ENCODE measurements at places on chromosomes 7 and 10.

DNA sequence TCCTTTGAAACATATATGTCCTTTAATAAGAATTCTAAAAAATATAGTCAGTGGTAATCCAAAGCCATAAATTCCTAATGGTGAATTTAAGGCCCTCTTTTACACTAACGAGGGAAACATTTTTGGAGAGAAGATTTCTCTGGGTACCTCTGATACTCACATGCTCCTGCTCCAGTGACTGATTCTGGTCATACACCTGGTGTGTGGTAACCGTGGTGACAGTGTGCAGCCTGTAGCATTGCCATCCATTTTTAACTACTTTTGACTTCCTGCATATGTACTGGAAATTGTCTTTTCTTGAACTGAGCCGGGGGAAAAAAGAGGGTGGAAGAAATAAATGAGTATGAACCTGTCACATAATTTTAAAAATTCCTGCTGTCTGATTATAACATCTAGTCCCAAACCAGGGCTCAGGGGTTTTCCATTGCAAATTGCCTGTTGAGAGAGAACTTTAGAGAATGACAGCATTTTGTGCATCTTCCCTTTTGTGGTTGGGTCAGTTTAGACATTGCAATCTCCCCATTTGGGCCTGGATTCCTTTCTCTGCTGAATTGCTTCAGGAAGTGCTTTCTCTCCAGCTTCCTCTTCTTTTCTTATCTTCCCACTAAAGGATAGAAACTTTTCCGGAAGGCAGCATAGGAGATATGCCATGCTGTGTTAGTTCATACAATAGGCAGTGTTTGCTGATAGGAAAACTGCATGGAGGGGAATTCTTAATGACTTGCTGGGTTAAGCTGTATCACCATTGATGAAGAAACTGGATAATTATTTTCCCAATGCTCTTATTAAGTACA, 125.5 kb downstream of the GRM3 start:
- no peak overlapping the region for H3K4me3 ChIP-seq
- no peaks in the 10 kb centered on the region for H3K36me3 ChIP-seq
- peak overlapping the region; percentile 22 for H3K27ac ChIP-seq
- H3K4me1 ChIP-seq, result peaks cover 14% of the 10 kb centered on the region

GRCh38 chr7:17521437-17521836, 223.0 kb downstream of the AHR start:
- no peaks in the 10 kb centered on the region for H3K27me3 ChIP-seq
- no peak for DNase-seq
- no peak overlapping the region for H3K4me3 ChIP-seq
- H3K36me3 ChIP-seq, result no peaks in the 10 kb centered on the region
- no peaks in the 10 kb centered on the region for H3K4me1 ChIP-seq
- no peak overlapping the region for H3K27ac ChIP-seq

GRCh38 chr7:20412032-20412431, 81.3 kb downstream of the ITGB8 start:
- H3K4me3 ChIP-seq, result no peak overlapping the region
- no peak for DNase-seq
- H3K27ac ChIP-seq, result no peak overlapping the region
- H3K4me1 ChIP-seq, result no peaks in the 10 kb centered on the region

DNA sequence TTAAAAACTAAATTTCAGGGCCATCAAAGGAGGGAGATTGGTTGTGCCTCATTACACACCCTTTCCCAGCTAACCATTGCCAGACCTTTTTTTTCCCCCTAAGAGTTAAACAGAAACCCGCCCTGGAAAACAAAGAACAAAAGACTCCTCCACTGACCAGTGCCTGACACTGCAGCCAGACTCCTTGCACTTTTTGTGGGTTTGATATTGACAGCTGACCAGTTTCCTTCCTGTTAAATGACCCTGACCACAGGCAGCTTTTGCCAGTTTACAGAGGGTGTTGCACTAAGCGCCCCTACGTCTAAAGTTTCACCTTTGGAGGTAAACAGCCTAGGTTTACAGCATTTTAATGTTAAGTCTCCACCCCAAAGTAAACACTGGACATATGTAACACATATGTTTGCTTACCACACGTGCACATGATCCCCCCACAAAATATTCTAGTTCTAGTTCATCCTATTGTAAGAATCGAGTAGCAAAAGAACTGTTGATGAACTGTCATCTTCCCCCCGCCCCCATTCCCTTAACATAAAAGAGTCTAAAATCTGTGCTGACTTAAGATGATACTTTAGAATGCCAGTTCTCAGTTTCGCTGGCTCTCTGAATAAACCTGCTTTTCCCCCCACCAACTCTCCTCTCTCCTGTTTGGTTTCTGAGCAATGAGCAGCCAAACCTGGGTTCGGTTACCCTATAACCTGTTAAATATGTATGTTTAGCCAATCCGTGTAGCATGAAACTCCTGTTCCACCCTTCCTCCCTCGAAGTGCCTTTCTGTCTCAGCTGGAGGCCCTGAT, 38.0 kb downstream of the FOXI2 start:
- peak overlapping the region; percentile 60 for H3K27ac ChIP-seq
- DNase-seq, result peak; percentile 86
- no peaks in the 10 kb centered on the region for H3K27me3 ChIP-seq
- H3K36me3 ChIP-seq, result no peaks in the 10 kb centered on the region
- peaks cover 40% of the 10 kb centered on the region for H3K4me1 ChIP-seq

DNA sequence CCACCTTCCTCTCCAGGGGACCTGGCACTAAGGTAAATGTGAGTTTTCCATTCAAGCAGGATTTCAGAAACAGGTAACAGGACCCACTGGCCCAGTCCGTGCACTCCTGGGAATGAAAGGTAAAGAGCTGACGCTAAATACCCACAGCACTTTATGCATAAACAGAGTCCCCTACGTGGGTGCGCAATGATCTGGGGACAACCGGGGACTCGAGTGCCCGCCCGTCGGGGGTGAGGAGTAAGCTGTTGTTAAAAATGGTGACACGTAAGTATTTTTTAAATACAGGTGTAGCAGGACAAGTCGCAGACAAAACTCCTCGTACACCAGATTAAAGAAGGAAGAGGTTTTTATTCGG, 47.2 kb upstream of the PPP2R2D start:
- no peak overlapping the region for H3K4me3 ChIP-seq
- H3K27ac ChIP-seq, result no peak overlapping the region
- peaks cover 33% of the 10 kb centered on the region for H3K27me3 ChIP-seq
- no peaks in the 10 kb centered on the region for H3K4me1 ChIP-seq
- DNase-seq, result no peak

- H3K27me3 ChIP-seq, result no peaks in the 10 kb centered on the region
- peaks cover 18% of the 10 kb centered on the region for H3K4me1 ChIP-seq
- DNase-seq, result no peak
- no peak overlapping the region for H3K27ac ChIP-seq
- H3K36me3 ChIP-seq, result no peaks in the 10 kb centered on the region
Measured at GRCh38 chr7:20035279-20035875, 181.8 kb downstream of the MACC1 start.

- H3K4me1 ChIP-seq, result 0 out of 2 replicates have a peak, but pooled peaks cover 3% of the 10 kb centered on the region
- DNase-seq, result no peak
- H3K27me3 ChIP-seq, result no peaks in the 10 kb centered on the region
- H3K27ac ChIP-seq, result no peak overlapping the region
Measured at GRCh38 chr10:5317547-5318107, 47.1 kb upstream of the UCN3 start.

DNA sequence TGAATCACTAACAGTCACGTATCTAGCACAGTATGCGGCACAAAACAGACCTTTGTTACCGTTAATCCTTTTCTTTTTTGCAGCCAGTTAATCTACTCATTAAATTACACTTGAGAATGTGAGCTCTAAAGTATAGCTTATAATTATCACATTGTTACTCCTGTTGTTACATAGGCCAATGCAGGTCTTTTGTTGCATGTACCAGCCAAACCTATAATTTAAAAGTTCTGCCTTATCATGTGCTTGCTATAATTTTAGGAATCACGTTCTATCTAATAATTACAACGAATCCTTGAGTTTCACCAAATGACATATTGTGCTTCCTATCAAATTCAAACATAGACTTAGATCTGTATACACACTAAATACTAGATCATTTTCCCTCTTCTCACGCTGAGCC, 245.1 kb downstream of the DGKI start:
- no peaks in the 10 kb centered on the region for H3K4me1 ChIP-seq
- no peaks in the 10 kb centered on the region for H3K27me3 ChIP-seq
- H3K4me3 ChIP-seq, result no peak overlapping the region
- DNase-seq, result no peak
- no peaks in the 10 kb centered on the region for H3K36me3 ChIP-seq

- DNase-seq, result peak; percentile 64
- no peaks in the 10 kb centered on the region for H3K36me3 ChIP-seq
- H3K4me3 ChIP-seq, result peak within 1 kb of the TSS; percentile 63
- no peaks in the 10 kb centered on the region for H3K27me3 ChIP-seq
- no peaks in the 10 kb centered on the region for H3K4me1 ChIP-seq
Measured at GRCh38 chr10:59362144-59362958, at the start of gene FAM13C. FAM13C (minus strand) TSS chr10:59362549; CDS start chr10:59362460, 89 bp downstream.

- H3K27me3 ChIP-seq, result no peaks in the 10 kb centered on the region
- no peak for DNase-seq
- peak overlapping the region; percentile 61 for H3K27ac ChIP-seq
- peaks cover 59% of the 10 kb centered on the region for H3K4me1 ChIP-seq
- H3K4me3 ChIP-seq, result no peak overlapping the region
Measured at GRCh38 chr7:105131890-105132289, 117.9 kb downstream of the KMT2E start.

GRCh38 chr7:117163101-117163500, 159.8 kb downstream of the WNT2 start:
- no peak overlapping the region for H3K27ac ChIP-seq
- H3K36me3 ChIP-seq, result no peaks in the 10 kb centered on the region
- no peaks in the 10 kb centered on the region for H3K27me3 ChIP-seq
- no peak for DNase-seq
- no peak overlapping the region for H3K4me3 ChIP-seq

- no peaks in the 10 kb centered on the region for H3K36me3 ChIP-seq
- peak overlapping the region; percentile 21 for H3K27ac ChIP-seq
Measured at GRCh38 chr10:18400201-18400905, 251.0 kb downstream of the NSUN6 start.

DNA sequence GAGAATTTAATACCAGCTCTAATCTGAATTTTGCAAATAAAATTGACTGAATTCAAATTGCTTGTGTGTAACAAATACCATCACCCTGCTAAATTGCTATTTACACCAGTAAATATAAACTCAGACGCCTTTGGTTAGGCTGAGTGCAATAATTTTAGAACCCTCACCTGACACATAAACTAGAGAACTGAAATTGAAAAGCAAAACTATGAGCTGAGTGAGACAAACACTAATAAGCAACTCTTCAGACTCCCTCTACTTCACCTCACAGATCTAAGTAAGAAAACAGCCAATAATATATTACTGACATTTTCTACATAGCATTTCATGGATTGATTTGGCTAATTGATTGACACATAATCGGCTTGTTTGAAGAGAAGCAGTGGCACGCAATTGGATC, 621.2 kb downstream of the REEP3 start:
- peak; percentile 48 for DNase-seq
- peak overlapping the region; percentile 61 for H3K27ac ChIP-seq
- no peaks in the 10 kb centered on the region for H3K36me3 ChIP-seq
- H3K4me1 ChIP-seq, result peaks cover 26% of the 10 kb centered on the region
- H3K4me3 ChIP-seq, result peak overlapping the region; percentile 34
- H3K27me3 ChIP-seq, result no peaks in the 10 kb centered on the region

DNA sequence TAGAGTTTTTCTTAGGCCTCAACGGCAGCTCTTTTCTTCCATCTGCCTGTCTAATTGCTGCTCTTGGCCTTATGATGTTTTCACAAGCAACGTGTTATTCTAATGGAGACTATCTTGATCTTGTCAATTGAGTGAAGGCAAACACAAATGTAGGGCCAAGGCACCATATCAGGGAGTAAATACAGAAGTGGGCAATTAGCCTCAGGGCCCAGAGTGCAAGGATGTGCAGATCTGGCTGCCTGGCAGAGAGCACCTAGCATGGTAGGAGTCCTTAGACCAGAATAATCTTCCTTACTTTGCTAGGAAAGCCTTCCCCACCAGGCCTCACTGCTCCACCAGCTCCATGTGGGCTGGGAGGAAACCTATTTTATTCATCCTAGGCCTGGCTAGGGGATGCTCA, 590.9 kb downstream of the LRMDA start:
- no peak for DNase-seq
- H3K4me1 ChIP-seq, result no peaks in the 10 kb centered on the region

DNA sequence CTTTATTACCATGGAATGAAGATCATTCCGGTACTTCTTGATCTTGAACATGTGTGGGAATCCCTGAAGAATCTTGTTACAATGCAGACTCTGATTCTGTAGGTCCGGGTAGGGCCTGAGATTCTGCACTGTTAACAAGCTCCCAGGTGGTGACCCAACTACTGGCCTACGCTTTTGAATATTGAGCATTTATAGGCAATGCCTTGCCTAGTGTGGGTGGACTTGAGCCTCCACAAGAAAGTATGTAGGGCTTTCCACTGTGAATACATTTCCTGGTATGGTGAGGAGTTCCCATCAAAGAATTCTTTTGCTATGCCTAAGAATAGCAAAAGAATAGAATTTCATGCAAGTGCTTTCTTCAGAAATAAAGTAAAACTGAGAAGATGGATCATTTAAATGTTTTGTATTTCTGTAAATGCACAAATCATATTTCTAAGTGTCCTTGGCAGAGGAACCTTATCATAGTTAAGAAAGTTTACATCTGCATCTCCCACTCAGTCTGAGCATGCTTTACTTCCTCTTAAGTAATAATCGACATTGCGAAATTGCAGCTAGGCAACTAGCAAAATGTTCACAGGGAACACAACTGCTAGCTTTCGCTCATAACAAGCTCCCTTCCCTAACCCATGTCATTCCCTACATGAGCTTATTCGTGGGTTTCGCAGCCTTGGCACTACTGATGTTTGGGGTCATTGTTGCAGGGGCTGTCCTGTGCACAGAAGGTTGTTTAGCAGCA, 71.4 kb downstream of the AHR start:
- no peaks in the 10 kb centered on the region for H3K4me1 ChIP-seq
- H3K27ac ChIP-seq, result no peak overlapping the region
- DNase-seq, result no peak
- H3K36me3 ChIP-seq, result no peaks in the 10 kb centered on the region
- no peak overlapping the region for H3K4me3 ChIP-seq
- no peaks in the 10 kb centered on the region for H3K27me3 ChIP-seq

GRCh38 chr7:28726555-28726954, 231.6 kb downstream of the TRIL start:
- no peaks in the 10 kb centered on the region for H3K36me3 ChIP-seq
- H3K27me3 ChIP-seq, result no peaks in the 10 kb centered on the region
- no peak overlapping the region for H3K4me3 ChIP-seq
- H3K27ac ChIP-seq, result no peak overlapping the region
- DNase-seq, result no peak

DNA sequence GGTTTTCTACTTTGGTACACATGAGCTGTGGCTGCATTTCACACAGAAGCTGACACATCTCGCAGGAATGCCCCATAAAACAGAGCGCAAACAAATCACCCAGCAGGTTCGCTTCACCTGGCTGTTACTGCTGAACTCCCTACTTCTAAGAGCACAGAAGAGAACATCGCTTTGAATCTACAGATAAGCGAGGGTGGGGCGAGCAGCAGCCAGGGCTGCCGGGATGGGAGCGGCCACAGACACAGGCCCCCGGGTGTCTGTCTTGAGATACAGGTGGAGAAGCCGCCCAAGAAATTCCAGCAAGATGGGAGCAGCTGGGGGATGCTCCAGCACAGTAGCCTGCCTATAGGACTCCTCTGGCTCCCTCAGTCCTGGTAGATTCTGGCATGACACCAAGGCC, 27.4 kb downstream of the OGDHL start:
- DNase-seq, result no peak
- no peak overlapping the region for H3K27ac ChIP-seq
- H3K36me3 ChIP-seq, result no peaks in the 10 kb centered on the region
- H3K27me3 ChIP-seq, result 0 out of 2 replicates have a peak, but pooled peaks cover 4% of the 10 kb centered on the region
- no peak overlapping the region for H3K4me3 ChIP-seq
- H3K4me1 ChIP-seq, result no peaks in the 10 kb centered on the region
